ENCODE measurements at places on chromosomes 1 and 21.

GRCh38 chr1:183687546-183688304 is 34.6 kb upstream of the APOBEC4 start:
- DNase-seq: no peak

DNA sequence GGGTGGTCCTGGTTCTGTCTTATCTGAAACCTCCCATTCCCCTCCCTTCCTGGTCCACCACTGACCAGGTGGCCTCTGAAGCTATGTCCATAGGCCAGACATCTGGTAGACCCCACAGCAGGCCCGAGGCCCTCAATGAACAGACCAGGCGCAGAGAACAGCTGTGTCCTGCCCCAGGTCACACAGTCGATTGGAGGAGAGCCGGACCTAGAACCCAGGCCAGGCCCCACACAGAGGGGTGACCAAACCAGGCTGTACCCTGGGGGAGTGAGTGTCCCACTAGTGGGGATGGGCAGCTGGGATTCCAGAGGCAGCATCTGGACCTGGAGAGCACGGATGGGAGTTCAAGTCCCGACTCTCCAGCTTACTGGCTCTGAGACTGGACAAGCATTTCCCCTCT is 29.2 kb downstream of the RNU1-1 start:
- no peak for DNase-seq

GRCh38 chr1:20390589-20391331 is 95.2 kb downstream of the CAMK2N1 start:
- no peak for DNase-seq

DNA sequence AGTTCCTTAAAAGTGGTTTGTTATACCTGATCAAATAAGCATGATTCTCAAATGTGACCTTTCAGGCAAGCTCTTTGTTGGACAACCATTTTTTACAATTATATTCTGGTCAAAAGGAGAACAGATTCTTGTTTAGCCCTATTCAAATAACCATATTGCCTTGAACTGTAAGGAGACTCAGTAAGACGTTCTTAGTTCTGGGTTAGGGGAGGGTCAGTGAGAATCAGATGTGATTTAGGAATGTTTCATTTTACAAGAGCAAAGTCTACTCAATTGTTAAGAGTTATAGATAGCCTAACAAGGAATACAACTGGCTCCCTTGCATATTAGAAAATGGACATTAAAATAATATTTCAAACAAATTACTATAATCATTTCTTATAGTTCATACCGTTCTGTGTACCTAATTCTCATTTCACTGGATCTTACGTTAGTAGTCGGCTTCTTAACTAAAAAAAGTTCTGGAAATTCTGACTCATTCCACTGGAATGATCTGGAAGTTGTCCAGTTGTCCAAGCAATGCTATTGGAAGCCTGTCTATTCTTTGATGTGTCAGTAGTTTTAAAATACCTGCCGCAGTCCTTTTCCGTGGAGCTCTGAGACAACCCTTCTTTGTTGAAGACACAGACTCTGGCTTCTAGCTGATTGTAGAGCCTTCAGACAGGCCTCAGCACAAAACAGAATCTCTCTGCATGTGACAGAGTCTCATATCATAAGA is 88.8 kb downstream of the MAST2 start:
- DNase-seq: no peak

DNA sequence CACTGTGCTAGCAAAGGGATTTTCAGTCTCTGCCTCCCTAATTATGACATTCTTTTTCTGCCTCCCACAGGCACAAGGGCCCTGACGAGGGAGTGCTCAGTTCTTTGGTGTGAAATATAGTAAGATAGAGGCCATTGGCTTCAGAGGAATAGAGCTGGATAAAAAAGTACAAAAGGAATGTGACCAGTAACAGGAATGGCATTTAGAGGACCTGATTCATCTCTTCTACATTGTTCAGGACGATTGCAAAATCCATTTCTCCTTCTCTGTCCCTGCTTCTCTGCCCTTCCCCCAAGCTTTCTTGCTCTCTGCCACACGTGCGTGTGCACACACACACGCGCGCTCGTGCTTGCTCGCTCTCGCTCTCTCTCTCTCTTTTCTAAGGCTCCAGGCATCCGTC is 668.2 kb downstream of the KIF26B start:
- no peak for DNase-seq
